ENCODE measurements at places on chromosomes 3 and 15.
A peak's percentile ranks its signal among the peaks of the same experiment; 100 is the strongest.

- no peak for DNase-seq
Observed at GRCh38 chr3:12060139-12060845, 56.1 kb downstream of the SYN2 start.

GRCh38 chr3:46414739-46415138, 7.7 kb downstream of the CCRL2 start:
- no peak for DNase-seq

DNA sequence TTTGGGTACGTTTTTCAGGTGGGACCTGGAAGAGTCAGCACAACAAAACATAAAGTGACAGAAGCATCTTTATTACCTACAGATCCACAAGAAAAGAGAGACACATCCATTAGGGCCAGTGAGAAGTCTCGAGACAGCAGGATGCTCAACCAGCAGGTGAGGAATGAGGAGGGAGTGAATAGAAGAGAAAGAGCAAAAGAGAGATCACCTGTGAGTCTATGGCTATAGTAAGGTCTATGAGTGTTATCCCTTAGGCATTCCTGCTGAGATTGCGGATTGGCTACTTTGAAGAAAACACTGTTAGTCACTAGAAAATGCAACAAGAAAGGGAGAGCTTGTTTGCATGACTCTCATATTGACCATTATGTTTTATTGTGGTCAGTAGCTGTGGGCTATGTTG, 1556.2 kb upstream of the GBE1 start:
- no peak for DNase-seq

- no peak for DNase-seq
Observed at GRCh38 chr3:124260206-124260915, 268.4 kb upstream of the ROPN1 start.

- DNase-seq: no peak
Observed at GRCh38 chr3:29637068-29637467, 356.2 kb downstream of the RBMS3 start.

DNA sequence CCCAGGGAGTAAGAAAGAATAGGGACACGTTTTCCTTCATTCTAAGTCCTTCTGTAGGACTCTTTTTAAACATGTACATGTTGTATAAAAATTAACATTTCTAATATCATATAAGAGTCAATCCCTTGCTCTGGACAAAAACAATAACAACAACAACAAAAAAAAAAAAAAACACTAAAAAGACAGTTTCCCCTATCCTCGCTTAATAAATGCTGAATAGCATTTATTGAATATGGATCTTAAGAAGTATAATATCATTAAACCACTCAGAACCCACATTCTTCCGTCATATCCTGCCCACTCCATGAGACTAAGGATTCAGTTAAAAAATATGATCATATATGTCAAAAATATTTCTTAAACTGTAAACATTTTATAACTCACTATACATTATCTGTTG, 145.1 kb downstream of the AQP9 start:
- DNase-seq: no peak

DNA sequence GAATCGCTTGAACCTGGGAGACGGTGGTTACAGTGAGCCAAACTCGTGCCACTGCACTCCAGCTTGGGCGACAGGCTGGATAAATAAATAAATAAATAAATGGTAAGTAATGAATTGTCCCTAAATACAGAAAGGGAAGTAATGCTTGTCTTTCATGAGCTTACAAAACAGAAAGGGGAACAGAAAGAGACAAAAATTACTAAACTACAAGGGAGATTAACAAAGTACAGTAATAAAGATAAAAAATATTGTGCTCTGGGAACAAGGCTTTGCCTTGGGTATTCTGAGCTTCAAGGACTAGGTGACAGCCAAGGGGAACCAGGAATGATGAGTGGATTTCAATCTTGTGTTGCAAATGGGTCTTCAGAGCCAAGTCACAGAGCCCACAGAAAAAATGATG, 9.2 kb upstream of the HLTF start:
- DNase-seq: no peak

- no peak for DNase-seq
Observed at GRCh38 chr3:14542656-14543055, 2.5 kb upstream of the GRIP2 start.

GRCh38 chr3:54510506-54510905, 388.2 kb downstream of the CACNA2D3 start:
- no peak for DNase-seq

DNA sequence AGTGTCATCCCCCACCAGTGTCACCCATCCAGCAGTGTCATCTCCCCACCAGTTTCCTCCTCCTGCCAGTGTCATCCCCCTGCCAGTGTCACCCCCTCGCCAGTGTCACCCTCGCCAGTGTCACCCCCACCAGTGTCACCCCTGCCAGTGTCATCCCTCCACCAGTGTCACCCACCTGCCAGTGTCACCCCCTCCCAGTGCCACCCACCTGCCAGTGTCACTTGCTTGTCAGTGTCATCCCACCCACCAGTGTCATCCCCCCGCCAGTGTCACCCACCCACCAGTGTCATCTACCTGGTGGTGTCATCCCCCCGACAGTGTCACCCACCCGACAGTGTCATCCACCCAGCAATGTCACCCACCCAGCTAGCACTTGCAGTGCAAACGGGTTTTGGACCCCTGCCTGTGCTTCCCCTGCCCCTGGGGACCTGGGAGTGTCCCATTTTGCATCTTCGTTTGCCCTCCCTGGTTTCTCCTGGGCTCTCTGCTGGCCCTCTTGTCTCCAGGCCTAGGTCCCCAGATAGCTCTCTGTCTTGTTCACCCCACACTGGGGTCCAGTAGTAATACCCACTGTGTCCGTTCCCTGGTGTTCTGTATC, 99.8 kb upstream of the PRR20G start:
- DNase-seq: no peak

- DNase-seq: no peak
Observed at GRCh38 chr3:50261505-50261904, 7.4 kb upstream of the SEMA3B start.

DNA sequence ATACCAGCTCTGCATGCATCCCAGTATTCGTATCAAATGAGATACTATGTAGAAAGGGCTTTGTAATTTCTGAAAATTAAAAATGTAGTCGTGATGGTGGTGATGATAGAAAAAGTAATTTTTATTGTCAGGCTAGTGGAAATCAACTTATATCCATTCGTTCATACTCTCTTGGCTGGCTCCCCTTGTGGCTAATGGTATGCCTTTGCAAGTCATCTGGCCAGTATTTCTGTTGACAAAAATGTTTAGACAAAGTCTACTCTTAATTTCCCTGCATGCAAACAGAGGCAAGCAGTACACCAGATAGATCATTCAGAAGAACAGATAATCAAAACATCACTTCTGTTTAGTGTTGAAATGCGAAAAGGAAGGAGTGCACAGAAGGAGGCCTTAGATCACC, 49.6 kb upstream of the DUT start:
- DNase-seq: no peak

DNA sequence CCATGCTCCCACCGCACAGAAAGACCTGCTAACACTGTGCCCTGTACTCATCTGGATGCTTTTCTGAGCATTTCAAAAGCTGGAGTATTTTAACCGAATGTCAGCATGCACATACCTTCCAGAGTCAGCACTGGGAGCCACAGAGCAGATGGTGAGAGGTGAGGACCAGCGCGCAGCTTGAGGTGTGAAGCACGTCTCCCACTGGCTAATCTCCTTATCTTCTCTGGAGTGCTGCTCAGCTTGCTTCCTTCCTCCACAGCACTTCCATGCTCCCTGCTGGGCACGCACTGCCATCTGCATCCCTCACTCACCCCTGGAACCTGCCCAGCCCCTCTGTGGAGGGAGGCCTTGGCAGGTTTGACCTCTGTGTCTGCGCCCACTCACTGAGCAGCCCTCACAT, at the start of gene GNB5:
Gene GNB5 (minus strand): TSS at position 186 of the 400 bp plus-strand sequence. CDS start 6,716 bp downstream, outside the sequence.
- no peak for DNase-seq

- DNase-seq: no peak
Observed at GRCh38 chr15:70281811-70282307, 184.1 kb upstream of the TLE3 start.

GRCh38 chr3:23762759-23763477, 42.8 kb upstream of the UBE2E1 start:
- DNase-seq: no peak

- no peak for DNase-seq
Observed at GRCh38 chr3:11250902-11251806, 21.0 kb upstream of the ATG7 start.

DNA sequence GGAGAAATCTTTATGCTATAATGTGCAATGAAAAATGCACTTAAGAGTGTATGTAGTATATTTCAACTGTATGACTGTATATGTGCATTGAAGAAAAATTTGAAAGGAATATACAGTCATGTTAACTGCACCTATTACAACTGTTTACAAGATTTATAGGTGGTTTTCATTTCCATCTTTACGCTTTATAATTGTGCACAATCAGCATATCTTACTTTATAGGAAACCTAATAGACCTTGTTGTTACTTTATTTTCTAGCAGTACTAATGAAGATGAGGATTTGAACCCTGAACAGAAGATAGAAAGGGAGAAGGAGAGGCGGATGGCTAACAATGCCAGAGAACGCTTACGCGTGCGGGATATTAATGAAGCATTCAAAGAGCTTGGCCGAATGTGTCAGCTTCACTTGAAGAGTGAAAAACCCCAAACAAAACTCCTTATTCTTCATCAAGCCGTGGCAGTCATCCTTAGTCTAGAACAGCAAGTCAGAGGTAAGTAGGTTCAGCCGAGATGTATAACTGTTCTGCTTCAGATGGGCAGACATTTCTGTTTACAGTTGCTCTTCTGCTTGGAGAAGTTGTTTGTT, 103.4 kb upstream of the CGNL1 start:
- DNase-seq: no peak

- no peak for DNase-seq
Observed at GRCh38 chr3:153142961-153143360, 19.1 kb upstream of the RAP2B start.

DNA sequence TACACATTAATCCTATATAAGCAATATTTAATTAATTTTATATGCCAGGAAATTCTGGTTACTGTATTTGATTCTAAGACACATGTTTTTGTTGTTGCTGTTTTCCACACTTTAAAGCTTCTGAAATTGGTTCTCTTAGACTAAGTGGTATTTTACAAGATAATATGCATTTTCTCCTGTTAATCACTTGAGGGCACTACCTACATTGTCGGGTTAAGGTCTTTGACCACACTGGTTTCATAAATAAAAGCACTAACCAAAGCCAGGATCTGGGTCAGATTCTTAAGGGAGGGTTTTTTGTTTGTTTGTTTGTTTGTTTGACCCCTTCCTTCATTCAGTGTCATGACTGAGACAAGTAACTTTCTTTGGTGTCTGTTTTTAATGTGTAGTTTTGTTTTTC, 590.2 kb downstream of the RBMS3 start:
- DNase-seq: no peak

GRCh38 chr3:62997369-62997768, 122.2 kb upstream of the CADPS start:
- no peak for DNase-seq

GRCh38 chr15:80250614-80251427, 1.2 kb downstream of the CTXND1 start:
- DNase-seq: no peak

DNA sequence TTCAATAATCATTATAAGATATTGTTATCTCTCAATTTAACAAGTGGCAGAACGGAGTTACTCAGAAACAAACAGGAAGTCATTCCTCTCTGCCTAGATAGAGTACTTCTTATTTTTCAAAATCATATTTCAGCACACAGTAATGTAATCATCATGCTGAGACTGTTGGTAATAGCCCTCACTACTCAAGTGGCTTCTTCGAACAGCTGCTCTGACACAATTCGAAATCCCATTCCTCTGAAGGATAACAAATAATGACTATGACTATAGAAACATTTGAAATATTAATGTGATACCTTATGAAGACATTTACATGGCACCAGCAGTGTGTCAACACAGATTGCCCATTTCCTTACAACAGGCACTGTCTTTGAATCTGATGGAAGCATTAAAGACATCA, 1249.8 kb downstream of the NSUN3 start:
- DNase-seq: no peak

- peak; percentile 94 for DNase-seq
Observed at GRCh38 chr15:31128919-31129768, 27.6 kb upstream of the TRPM1 start.

DNA sequence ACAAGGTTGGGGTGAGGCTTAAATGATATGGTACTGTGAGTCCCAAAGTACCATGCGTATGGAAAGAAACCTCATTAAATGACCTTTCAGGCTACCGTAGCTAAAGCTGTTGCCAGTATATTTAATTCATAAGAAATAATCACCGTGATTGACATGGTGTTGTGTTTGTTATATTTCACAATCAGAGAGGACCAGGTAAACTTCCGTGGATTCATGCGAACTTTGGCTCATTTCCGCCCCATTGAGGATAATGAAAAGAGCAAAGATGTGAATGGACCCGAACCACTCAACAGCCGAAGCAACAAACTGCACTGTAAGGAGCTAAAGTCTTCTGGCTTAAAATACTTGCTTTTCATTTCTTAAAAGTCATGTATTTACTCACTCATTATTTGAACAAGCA, 31.5 kb downstream of the CHP1 start:
- no peak for DNase-seq

GRCh38 chr3:64037084-64037483, 13.8 kb upstream of the PSMD6 start:
- DNase-seq: no peak

Measured in activated CD8-positive, alpha-beta memory T cell treated with anti-CD3 and anti-CD28 coated beads, Interleukin-2, amount 50 U/mL, for 48 hours (primary cell).